NCI-H526 treated with DMSO at 0.1 percent for 48 hours (cell line): ENCODE measurements at places on chromosomes 7 and 10.

DNA sequence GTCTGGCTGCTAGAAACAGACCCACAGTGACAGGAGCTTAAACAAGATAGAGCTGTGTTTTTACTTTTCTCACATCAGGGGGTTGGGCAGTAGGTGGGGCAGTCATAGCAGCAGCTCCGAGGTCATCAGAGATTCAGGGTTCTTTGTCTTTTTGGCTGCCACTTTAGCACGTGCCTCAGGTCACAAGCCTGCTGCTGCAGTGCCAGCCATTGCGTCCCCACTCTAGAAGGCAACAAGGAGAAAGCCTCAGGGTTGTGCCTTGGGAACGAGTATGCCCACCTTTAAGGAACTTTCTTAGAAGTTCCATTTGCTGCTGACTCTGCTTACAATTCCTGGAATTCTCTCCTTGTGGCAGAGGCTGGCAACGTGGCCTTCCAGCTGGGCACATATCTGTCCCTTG lies 660.7 kb upstream of the FOXK1 start:
- DNase-seq = no peak

- DNase-seq = peak; percentile 53
Observed at GRCh38 chr10:110498982-110499795, 1.5 kb downstream of the DUSP5 start.

- DNase-seq = no peak
Observed at GRCh38 chr7:36667007-36667745, 57.1 kb downstream of the AOAH start.

- DNase-seq = no peak
Observed at GRCh38 chr7:151748733-151749132, 128.2 kb downstream of the PRKAG2 start.

- DNase-seq = no peak
Observed at GRCh38 chr10:3464760-3465405, 292.3 kb upstream of the PITRM1 start.

DNA sequence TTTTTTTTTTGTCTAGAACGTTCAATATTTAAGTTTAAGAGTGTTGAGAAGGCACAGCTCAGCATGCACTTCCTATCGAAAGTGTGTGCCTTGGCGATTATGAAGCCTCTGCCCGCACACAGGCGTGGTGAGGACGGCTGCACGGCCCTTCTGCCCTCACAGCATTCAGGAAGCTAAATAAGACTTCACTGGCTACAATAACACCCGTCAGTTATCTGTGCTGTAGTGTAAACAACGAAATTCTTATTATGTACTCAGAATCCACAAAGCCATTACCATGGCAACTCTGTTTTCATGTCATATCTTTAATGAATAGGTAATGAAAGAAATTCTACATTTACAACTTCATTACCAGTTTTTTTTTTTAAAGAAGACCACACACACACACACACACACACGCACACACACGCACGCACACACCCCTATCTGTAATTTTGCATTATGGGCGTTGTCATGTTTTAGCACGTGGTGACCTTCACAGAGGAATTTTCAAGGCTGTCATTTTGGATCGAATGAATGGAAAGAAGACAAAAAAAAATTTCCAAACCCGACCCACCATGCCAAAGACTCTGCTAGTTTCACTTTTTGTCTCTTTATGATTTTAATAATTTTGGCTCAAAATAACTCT lies 254.8 kb upstream of the CTBP2 start:
- DNase-seq = no peak

DNA sequence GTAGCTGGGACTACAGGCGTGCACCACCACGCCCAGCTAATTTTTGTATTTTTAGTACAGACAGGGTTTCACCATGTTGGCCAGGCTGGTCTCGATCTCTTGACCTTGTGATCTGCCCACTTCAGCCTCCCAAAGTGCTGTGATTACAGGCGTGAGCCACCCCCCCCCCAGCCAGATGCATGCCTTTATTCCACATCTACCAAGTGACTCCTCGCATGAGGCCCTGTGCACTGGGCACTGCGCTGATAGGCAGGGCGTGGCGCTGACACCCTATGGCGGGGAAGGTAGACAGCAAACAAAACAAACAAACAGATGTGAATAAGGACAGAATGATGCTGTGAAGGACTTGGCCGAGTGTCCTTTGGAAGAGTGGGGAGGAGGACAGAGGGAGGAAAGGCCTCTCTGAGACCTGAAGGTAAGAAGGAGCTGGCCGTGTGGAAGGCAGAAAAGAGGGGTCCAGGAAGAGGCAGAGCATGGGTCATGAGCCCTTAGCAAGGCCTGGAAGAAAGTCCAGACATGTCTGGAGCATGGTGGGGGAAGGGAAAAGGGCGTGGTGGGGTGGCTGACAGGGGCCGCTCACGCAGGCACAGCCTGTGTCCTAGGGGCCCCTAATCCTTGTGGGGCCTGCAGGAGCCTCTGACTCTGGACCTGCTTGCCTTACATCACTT lies 47.5 kb upstream of the CACUL1 start:
- no peak for DNase-seq

GRCh38 chr7:87959336-87959735 lies 25.3 kb downstream of the ADAM22 start:
- no peak for DNase-seq

DNA sequence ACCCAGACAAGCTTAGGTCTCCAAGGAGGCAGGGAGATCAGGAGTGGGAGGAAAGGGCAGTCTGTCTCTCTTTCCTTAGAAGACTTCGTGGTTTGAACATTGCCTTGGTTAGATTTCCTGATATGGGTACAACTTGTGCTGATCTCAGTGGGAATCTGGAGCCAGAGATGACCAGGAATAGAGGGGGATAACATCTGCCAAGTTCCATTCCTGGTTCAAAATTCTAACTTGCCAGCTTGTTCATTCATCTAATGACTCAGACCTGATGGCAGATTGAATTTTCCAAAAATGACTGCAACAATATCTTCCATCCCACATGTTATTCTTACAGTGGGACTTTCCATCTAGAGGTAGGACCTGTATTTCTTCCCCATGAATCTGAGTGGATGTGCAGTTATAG lies 394.3 kb upstream of the PODXL start:
- DNase-seq = no peak

DNA sequence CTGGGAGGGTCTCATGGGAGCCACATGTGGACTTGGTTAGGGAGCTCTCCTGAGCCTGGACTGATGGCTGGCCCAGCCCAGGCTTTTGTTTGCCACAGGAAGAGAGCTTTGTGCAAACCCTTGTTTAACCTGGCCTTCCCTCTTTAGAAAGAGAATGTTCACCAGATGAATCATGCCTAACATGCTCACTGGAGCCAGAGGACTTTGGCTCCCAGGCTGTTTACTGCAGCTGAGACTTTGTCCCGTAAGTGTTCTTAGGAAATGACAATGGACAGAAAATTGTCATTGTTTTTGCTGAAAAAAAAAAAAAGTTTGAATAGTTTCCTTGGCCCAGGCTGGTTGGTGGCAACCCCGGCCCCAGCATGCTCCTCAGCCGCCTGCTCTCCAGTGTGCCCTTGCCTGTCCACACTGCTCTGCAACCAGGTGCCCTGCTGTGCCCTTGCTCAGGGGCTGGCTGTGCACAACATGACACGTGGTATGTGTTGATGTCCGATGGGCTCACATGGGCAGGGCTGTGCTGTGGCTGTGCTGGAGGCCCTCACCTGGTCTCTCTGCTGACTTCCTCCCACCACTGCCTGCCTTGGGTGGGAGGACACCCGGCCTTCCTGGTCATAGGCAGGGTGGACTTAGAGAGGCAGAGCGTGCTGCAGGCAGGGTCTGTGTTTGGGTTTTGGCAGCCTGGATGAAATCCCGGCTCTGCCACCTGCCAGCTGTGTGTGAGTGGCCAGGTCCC lies 215.3 kb upstream of the ZNF32 start:
- DNase-seq = no peak

DNA sequence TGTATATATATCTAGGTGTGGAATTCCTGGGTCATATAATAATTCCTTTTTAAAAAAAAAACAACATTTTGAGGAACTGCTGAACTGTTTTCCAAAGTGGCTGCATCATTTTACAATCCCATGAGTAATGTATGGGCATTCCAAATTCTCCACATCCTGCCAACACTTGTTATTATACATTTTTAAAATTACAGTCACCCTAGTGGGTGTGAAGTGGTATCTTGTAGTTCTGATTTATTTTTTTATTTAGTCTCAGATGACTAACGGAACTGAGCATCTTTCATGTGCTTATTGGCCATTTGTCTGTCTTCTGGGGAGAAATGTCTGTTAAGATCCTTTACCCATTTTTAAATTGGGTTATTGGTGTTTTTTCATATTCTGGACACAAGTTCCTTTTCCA lies 12.0 kb upstream of the KLHL7 start:
- no peak for DNase-seq

- no peak for DNase-seq
Observed at GRCh38 chr7:87192784-87193487, 26.6 kb downstream of the TMEM243 start.

DNA sequence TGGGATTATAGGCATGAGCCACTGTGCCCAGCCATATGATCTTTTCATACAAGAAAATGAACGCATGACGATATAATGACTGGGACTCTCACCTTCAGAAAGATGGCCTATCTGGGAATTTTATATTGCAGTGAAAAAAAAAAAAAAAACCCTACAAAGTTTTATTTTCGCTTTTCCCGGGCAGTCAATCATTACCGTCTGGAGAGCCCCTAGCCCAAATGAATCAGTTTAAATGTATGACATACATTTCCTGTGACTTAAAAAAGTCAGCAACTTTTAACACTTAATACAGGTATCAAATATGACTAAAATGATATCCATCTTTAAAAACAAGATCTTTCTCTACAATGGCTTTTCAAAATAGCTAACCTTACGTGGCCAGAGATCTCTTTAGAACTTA lies 48.2 kb upstream of the NMT2 start:
- DNase-seq = no peak

- DNase-seq = peak; percentile 46
Observed at GRCh38 chr10:77456414-77456813, 181.2 kb downstream of the KCNMA1 start.

DNA sequence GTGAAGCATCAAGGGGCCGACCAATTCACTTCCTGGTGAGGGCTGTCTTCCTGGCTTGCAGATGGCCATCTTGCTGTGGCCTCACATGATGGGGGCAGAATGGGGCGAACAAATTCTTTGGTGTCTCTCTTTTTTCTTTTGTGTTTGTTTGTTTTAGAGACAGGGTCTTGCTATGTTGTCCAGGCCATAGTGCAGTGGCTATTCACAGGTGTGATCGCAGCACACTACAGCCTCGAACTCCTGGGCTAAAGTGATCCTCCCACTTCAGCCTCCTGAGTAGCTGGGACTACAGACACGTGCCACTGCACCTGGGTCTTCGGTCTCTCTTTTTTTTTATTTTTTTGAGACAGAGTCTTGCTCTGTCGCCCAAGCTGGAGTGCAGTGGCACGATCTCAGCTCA lies 20.1 kb downstream of the NOLC1 start:
- no peak for DNase-seq

DNA sequence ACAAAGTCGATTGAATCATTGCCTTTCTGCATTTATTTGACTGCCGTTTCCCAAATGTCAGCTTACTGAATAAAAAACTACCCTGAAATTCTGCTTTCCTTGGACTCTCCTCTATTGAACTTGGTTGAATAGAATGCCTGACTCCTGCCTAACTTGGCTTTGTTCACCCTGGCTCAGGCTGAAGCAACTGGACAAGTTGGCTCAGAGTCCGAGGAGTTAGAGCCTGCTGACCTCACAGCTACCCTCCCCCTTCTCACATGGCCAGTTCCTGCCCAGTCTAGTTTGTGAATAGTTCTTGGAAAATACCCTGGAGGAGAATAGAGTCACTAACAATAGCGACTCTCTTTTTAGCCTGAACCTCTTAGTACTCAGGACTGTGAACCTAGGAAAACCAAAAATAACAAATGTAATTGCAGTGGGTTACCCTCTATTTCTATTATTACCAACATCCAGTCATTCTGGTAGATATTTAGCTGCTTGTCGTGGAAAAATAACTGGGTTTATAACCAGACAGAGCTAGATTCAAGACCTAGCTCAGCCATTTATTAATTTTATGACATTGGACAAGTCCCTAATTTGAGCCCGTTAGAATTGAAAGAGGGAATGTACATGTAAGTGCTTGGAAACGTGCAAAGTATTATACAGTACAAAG lies 17.3 kb upstream of the NRBF2 start:
- DNase-seq = no peak

DNA sequence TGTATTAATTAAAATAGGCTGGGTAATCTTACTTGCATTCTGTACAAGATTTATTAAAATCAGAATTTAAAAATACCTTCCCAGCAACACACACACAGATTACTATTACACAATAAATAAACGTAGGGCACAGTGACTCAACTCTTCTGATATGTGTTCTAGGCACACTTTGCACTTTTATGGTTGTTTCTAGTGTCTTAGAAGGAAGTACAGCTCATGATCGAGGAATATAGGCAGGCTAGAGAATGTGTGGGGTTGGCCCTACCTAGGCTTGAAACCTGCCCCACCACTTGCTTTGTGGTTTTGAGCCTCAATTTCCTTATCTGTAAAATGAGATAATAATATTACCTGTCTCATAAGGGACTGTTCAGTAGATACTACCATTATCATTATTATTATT lies 30.5 kb downstream of the ARMC3 start:
- no peak for DNase-seq

DNA sequence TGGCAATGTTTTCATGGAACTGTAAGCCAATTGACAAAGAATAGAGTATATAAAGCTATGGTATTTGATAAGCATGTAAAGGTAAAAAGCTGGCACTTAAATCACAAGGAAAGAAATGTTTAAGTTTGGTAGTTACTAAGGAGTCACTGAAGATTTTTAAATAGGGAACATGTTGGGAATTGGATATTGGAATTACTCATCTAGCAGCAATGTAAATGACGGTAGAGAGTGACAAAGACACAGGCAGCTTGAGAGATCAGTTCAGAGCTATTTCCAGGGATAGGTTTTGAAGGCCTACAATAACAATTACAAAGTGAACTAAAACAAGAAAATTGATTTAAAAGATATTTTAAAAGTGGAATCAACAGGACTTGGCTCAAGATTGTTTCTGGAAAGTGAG lies 36.8 kb downstream of the SP8 start:
- no peak for DNase-seq

DNA sequence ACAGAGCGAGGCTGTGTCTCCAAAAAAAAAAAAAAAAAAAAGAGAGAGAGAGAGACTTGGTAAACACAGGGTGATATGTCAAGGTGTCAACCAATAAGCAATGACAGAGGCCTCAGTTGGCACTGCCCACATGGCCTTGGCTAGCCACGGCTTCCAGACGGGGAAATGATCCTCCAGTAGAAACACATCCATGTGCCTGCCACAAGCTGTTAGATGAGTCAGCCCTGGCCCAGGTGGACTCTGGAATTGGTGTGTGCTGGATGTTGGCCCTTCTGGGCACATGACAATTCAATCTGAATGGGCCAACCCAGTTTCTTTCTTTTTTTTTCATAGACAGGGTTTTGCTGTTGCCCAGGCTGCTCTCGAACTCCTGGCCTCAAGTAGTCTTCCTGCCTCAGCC lies 13.7 kb downstream of the RFC2 start:
- no peak for DNase-seq

- DNase-seq = no peak
Observed at GRCh38 chr7:12646139-12646538, 41.3 kb upstream of the ARL4A start.
